SHP77 (cell line): ENCODE measurements at places on chromosomes 1 and 21.

DNA sequence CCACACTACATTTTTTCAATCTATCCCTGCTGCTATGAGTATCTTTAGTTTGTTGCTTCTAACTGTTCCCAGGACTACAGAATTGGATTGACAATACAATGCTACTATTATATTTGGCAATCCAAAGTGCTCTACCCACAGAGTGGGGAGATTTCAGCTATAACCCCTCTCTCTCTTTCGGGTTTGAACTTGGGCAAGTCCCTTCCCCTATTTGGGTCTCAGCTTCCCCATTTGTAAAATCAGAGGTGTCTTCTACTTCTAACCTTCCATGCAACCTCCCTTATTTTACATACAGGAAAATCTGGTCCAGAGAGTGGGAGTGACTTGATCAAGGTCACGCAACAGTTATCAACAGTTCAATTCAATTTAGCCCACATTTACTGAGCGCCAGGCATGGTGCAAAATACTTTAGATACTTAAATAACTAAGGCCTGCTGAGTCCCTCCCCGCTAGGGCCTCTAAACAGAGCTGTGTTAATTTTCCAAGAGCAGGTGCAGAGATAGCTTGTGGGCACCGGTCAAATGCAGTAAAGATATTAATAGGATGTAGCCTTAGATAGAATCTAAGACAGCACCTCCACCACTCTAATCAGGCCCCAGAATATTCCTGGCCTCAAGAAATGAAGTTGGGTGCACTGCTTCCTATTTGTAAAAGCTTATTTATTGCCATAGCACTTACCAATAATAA is 9.4 kb upstream of the GPX7 start:
- DNase-seq, result no peak

DNA sequence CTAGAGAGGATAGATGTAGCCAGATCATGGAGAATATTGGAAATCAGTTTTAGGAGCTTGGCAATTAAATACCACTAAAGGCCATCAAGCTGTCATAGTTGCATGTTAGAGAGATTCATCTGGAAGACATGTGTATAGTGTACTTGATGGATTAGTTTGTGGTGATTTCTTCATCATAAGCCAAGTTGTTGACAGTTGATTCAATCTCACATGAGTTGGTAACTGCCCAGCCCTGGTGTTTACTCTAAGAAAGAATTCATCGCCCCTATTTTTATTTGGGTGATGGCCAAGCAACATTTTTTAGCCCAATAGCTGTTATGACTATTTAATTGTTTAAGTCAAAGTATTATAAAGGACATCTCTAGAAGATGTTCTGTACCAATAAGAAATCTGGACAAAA is 737.6 kb downstream of the PLA2G4A start:
- no peak for DNase-seq

DNA sequence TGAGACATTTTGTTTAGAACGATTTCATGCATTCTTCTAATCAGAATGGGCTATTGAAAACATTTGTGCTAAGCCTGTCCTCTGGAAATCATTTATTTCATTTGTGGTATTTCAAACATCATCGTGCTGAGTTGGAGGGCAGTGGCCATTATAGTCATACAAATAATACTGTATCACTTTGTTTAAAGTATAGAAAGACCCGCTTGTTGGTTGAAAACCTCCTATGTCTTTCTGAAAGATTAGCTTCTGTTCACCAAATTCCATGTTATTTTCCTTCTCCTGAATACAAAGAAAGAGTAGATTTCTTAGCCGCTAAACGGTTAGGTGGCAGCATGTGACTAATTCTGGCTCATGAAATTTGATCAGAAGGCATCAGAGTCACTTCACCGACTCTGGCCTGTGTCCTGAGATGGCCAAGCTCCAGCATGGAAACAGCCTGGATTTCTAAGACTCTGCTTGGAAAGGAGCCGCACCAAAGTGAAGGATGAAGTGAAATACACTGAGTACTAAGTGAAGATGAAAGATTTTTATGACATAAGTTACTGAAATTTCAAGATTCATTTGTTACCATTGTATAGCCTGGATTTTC is 355.1 kb downstream of the USP25 start:
- DNase-seq, result no peak

DNA sequence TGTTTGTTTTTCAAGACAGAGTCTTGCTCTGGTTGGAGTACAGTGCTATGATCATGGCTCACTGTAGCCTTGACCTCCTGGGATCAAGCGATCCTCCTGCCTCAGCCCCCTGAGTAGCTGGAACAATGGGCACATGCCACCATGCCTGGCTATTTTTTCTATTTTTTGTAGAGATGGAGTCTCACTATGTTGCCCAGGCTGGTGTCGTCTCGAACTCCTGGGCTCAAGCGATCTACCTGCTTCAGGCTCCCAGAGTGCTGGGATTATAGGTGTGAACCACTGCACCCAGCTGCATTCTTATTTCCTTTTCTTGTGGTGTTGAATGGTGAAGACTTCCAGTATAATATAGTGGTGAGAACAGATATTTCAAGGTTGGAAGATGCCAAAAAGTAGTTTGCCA is 28.0 kb downstream of the B3GALT5 start:
- no peak for DNase-seq

DNA sequence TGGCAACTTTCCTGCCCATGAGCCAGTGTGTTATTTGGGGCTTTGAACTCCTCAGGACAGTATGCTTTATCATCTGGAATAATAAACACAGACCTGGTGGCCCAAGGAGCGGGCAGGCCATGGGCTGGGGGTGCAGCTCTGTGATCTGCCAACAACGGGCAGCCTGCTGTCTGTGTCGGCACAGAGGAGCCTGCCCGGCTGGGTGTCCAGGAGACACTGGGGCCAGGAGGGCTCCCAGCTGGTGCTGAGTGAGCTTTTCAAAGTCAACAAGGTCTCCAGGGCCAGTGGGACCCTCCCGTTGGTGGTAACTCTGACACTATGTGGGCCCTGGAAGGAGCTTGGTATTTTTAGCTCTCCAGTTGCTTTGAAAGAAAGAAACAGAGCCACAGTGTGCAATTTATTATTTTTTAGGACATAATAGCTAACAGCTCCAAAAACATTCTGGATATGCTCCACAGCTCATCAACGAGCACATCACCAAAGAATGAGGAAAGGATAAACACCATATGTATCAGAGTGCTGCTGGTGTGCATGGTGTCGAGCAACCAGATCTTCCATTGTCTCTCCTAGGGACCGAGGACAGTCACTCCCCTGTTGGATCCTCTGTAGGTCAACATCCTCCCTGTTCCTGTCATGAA is 488.7 kb upstream of the USP24 start:
- no peak for DNase-seq

- DNase-seq, result no peak
Measured at GRCh38 chr1:210662291-210663050, 333.8 kb downstream of the HHAT start.

- DNase-seq, result no peak
Measured at GRCh38 chr1:53461323-53462044, 2.3 kb downstream of the DMRTB1 start.

DNA sequence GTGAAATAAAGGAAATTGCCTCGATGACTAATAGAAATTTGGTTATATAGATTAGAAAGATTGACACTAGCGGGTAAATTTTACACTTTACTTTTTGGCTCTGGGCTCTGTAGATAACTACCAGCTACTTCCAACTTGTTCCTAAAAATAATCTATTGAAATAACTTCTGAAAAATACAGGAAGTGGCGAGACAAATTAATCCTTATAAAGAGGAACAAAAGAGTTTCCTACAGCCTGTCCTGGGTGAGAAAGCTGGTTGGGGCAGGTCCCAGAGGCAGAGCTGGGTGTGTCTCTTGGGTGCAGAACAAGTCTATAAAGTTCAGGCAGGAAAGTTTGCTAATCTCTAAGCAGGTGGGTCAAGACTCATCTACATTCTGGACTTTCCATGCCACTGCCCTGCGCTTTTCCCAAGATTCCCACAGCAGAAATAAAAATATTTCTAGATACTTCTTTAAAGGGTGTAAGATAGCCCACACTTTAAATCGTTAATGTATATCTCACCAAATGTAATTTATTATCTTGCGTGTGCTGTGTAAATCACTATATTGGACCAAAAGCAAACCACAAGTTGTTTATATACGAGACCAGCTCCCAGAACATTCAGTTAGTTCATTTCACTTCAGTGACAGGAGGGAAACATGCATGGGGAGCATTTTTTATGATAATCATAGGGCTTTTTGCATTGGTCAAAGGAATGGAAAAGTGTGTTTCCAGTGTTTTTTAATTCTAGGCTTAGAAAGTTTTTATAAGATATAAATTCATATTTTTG is 70.1 kb upstream of the NRIP1 start:
- DNase-seq, result no peak

DNA sequence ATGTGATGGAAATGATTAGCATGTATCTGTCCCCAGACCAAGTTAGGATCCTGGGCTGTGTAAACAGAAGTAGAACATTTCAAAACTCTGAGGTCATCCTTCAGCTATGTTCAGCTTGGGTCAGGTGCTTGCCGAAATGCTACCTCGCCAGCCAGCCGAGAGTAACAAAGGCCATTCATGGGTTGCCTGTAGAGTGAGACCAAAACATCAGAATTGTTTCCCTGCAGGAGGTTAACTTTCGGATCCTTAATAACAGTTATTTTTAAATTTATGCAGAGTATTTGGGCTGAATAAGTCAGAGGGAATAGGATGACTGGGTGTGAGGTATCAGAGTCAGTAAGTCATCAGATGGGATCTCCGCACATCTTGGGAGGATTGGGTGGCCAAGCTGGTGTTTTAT is 35.6 kb downstream of the SMYD2 start:
- DNase-seq, result no peak

DNA sequence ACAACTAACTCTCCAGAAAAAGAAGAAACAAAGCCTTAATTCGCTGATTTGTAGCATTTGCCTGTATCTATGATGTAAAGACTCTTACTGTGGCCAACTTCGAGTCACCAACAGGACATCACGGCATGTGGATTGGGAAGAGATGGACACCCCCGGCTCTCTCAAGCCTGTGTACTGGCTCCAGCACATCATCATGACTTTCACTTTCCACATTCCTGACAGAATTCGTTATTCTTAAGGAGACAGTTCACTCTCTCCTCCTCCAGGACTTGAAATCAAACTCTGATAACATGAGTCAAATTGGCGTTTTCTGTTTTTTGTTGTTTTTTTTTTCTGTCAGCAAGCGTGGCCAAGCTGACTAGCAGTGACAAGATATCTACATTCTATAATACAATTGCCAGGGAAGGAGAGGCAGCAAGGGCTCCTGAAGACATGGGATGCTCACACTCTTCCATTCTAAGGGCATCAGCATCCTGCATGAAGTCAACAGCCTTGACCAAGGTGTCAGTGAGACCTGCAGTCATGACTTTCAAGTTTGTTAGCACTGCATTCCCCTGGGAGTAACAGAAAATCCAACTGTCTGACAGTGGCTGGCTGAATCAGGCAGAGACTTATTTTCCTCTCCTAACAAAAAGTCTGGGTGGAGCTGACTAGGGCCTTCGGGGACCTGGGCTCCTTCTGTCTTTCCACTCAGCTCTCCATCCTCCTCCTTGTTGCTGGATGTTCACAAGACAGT is 13.3 kb upstream of the TRAF3IP3 start:
- no peak for DNase-seq

GRCh38 chr1:110409316-110409715 is 1.8 kb upstream of the LAMTOR5 start:
- DNase-seq, result no peak

GRCh38 chr1:118254491-118255425 is 69.7 kb upstream of the SPAG17 start:
- no peak for DNase-seq

- no peak for DNase-seq
Measured at GRCh38 chr1:167541003-167541402, 12.6 kb downstream of the CREG1 start.

GRCh38 chr1:87973896-87974295 is 645.2 kb downstream of the LMO4 start:
- DNase-seq, result no peak

GRCh38 chr1:1434131-1434823 is 1.2 kb upstream of the VWA1 start:
- no peak for DNase-seq

- DNase-seq, result no peak
Measured at GRCh38 chr1:221241592-221241991, 362.3 kb downstream of the HLX start.

- no peak for DNase-seq
Measured at GRCh38 chr1:26025060-26025459, 3.5 kb downstream of the EXTL1 start.

- no peak for DNase-seq
Measured at GRCh38 chr1:201536558-201536957, 2.4 kb upstream of the NAV1 start.

DNA sequence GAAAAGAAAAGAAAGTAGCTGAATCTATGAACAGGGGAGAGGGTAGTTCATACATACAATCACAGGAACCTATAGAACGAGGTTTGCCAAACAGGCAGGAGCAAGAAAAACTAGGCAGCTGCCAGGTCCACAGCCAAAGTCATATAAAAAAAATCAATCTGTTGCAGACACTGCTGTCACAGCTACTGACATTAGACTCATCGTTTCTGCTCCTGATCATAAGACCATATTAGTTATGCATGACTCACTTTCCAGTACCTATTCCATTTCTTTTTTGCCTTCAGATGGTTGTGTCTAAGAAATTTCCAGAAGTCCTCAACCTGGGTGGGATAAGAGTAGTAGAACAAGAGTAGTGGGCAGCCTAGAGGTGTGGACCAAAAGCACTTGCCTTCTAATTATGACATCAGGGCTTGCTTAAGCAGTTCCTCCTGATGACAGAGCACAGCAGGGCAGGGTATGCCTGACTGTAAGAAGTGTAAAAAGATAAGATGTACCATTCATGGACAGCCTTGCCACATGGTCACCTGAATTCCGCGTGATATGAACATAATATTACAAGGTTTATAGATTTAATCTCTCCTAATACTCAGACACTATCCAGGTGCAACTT is 323.2 kb upstream of the SGIP1 start:
- no peak for DNase-seq

GRCh38 chr1:63405987-63406386 is 38.6 kb downstream of the ALG6 start:
- no peak for DNase-seq

DNA sequence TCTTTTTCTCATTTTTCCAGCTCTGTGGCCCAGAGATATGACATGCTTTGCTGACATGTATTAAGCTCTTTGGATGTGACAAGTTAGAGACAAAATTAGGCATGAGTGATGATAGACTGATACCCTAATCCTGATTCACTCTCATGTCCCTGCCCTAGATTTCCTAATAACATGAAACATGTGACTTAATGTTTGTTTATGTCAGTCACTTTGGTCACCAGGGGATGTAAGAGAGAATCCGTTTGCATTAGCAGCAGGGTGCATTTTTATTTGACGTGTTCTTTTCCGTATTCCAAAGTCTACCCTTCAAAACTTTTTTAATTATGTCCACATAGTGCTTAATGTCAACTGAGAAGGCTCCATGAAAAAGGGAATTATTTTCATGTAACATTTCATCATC is 192.4 kb downstream of the HMCN1 start:
- DNase-seq, result no peak

DNA sequence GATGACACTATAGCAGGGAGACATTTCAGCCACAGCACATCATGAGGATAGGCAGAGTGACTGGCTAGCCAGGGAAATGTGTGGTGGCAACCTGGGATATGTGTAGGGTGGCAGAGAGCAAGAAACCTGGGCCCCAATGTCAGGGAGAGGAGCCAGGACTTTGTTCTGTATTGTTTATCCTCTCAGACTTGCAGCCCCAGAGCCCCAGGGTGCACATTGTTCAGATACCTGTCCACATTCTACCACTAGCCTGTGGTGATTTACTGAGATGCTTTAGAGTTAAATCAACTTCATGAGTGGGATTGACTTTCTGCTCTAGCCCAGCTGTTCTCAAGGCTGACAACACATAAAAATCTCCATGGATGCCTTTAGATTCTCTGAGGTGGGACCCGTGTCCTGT is 61.5 kb downstream of the MAB21L3 start:
- no peak for DNase-seq

- no peak for DNase-seq
Measured at GRCh38 chr1:223482766-223483165, 89.6 kb downstream of the CCDC185 start.
